Astrocyte (in vitro differentiated cells and primary cell): ENCODE measurements at places on chromosomes 4 and X.

DNA sequence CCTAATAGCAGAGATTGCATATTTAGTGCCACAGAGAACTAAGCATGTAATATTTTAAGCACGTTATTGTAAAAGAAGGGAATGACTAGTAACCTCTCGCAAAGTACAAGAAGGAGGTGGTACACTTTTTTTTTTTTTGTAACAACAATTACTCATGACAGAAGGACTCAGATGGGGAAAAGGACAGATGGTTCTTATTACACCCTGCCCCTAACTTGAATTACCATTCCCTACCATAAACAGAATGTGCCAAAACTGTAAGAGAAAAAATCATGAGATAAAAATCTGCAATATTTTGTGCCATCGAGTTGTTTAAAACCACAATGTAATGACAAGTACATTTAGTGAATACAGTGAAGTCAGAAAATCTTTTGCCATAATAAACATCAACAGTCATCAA lies 33.0 kb upstream of the RAPGEF2 start:
- peaks cover 29% of the 10 kb centered on the region for H3K4me1 ChIP-seq
- peak; percentile 80 for DNase-seq
- H3K27ac ChIP-seq: peak overlapping the region; percentile 81
- no peak overlapping the region for H3K4me3 ChIP-seq

DNA sequence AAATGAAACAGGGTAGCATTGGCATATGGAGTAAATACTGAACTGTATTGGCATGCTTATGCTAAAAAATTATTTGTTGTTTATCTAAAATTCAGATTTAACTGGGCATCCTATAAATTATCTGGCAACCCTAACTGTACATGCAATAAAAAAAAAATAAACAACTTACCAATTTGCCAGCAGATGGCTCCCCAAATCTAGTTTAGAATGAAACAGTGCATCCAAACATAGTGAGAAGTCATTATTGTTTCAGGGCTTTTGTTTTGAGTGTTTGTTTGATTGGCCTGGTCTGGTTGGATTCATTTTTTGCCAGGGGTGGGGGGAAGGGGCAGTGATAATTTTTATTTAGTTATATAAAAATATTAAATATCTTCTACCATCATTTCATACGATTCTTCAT lies 12.8 kb upstream of the NSUN7 start:
- H3K4me3 ChIP-seq: no peak overlapping the region
- H3K27me3 ChIP-seq: no peaks in the 10 kb centered on the region
- peak; percentile 12 for DNase-seq
- no peaks in the 10 kb centered on the region for H3K36me3 ChIP-seq
- no peak overlapping the region for H3K27ac ChIP-seq
- H3K4me1 ChIP-seq: no peaks in the 10 kb centered on the region

GRCh38 chr4:164847016-164847415 lies 30.0 kb upstream of the APELA start:
- no peak overlapping the region for H3K4me3 ChIP-seq
- H3K27ac ChIP-seq: no peak overlapping the region
- H3K4me1 ChIP-seq: no peaks in the 10 kb centered on the region
- H3K27me3 ChIP-seq: no peaks in the 10 kb centered on the region
- H3K36me3 ChIP-seq: no peaks in the 10 kb centered on the region

- DNase-seq: no peak
- no peaks in the 10 kb centered on the region for H3K27me3 ChIP-seq
- peaks cover 2% of the 10 kb centered on the region for H3K36me3 ChIP-seq
- peaks cover 6% of the 10 kb centered on the region for H3K4me1 ChIP-seq
- H3K4me3 ChIP-seq: no peak overlapping the region
Measured at GRCh38 chrX:109704563-109704962, 28.5 kb downstream of the ACSL4 start.

- H3K4me1 ChIP-seq: peaks cover 18% of the 10 kb centered on the region
- H3K27me3 ChIP-seq: no peaks in the 10 kb centered on the region
- H3K36me3 ChIP-seq: no peaks in the 10 kb centered on the region
- no peak for DNase-seq
Measured at GRCh38 chrX:153769865-153770600, 6.0 kb downstream of the PLXNB3 start.

- H3K27ac ChIP-seq: no peak overlapping the region
- H3K4me1 ChIP-seq: no peaks in the 10 kb centered on the region
- no peaks in the 10 kb centered on the region for H3K36me3 ChIP-seq
- H3K27me3 ChIP-seq: no peaks in the 10 kb centered on the region
- H3K4me3 ChIP-seq: no peak overlapping the region
Measured at GRCh38 chr4:74083546-74083945, 15.4 kb downstream of the CXCL2 start.

DNA sequence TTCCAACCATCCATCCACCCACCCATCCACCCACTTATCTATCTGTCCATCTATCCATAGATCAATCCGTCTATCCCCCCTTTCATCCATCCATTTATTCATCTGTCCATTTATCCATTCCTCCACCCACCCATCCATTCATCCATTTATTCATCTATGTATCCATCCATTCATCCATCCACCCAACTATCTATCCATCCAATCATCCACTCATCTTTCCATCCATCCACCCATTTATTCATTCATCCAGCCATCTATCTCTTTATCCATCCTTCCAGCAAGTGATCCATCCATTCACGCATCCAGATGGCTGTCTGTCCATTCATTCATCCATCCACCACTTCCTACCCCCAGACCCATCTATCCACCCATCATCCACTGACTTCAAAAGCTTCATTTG lies 84.0 kb upstream of the CD99 start:
- H3K36me3 ChIP-seq: no peaks in the 10 kb centered on the region
- DNase-seq: no peak
- peaks cover 6% of the 10 kb centered on the region for H3K4me1 ChIP-seq
- no peak overlapping the region for H3K27ac ChIP-seq

GRCh38 chr4:184693056-184693455 lies 40.8 kb downstream of the CENPU start:
- H3K36me3 ChIP-seq: peaks cover 3% of the 10 kb centered on the region
- H3K27me3 ChIP-seq: no peaks in the 10 kb centered on the region
- H3K27ac ChIP-seq: no peak overlapping the region
- DNase-seq: peak; percentile 18

GRCh38 chrX:143298663-143299241 lies 218.5 kb downstream of the SPANXN3 start:
- no peak for DNase-seq
- no peak overlapping the region for H3K27ac ChIP-seq
- H3K36me3 ChIP-seq: no peaks in the 10 kb centered on the region
- H3K4me1 ChIP-seq: no peaks in the 10 kb centered on the region

DNA sequence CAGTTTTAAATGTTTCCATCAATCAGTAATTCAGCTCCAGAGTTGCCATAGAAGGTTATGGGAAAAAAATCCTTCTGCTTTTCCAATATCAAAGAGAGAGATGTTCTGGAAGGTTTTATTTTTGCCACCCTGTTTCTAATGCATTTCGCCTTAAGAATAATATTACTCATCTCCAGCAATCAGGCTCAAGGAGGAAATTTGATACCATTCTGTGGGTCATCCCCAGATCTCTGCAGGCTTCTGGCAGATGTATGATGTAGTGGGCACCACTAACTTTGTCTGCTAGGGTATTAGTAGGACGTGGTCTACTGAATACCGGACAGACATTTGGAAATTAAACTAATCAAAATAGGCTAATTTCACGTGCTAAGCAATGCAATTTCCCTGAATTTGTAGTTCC lies 645.4 kb upstream of the TENM3 start:
- peak; percentile 70 for DNase-seq
- no peaks in the 10 kb centered on the region for H3K36me3 ChIP-seq

DNA sequence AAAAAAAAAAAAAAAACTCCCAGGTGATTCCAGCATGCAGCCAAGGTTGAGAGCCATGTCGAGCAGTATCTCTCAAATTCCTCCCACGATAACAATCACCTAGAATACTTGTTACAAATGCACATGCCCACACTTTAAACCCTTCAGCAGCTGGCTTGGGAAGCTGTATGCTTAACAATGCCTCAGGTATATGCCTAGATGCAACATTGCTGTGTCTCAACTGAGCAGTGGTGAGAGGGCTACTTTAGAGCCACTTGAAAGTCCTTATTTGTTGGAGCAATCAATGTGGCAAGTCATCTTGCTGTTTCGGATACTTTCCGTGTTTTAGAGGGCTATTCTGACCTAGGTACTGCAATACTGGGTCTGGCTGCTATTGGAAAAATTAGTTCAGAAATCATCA lies 487.4 kb downstream of the INPP4B start:
- no peaks in the 10 kb centered on the region for H3K27me3 ChIP-seq
- peaks cover 4% of the 10 kb centered on the region for H3K4me1 ChIP-seq
- H3K36me3 ChIP-seq: no peaks in the 10 kb centered on the region
- no peak for DNase-seq
- H3K4me3 ChIP-seq: no peak overlapping the region
- no peak overlapping the region for H3K27ac ChIP-seq

DNA sequence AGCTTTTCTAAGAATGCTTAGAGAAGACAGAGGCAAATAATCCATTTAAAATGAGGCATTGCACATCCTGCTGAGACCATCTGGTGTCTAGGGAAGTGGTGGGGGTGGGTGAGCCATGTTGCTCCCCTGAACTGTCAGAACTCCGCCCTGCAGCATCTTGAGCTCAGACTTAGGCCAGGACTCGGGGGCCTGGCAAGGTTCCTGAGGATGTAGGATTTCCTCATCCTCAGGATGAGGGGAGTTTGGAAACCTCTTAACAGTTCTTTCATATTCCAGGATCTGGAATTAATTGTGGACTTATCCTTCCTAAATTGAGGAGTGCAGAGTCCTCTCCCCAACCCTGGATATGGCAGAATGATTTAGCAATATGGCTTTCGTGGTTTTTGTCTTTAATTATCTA lies 6.6 kb downstream of the TLL1 start:
- DNase-seq: no peak
- peaks cover 4% of the 10 kb centered on the region for H3K4me1 ChIP-seq
- no peak overlapping the region for H3K27ac ChIP-seq

DNA sequence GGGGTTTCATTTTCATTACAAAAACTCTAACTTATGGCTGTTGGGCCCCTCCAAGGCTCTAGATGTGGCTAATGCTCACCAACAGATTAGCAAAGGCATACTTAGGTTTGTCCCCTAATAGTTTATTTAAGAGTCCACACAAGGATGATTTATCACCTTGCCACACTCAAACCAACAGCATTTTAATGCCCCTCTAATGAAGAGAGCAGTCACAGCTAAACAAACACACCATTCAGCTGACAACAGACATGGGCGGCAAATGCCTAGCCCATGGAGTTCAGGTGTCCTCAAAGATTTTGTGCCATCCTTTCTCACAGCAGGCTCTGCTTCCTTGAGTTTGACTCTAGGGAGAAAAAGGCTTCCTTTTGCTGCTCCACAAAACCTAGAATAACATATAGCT lies 61.8 kb upstream of the CITED1 start:
- no peaks in the 10 kb centered on the region for H3K4me1 ChIP-seq
- H3K36me3 ChIP-seq: no peaks in the 10 kb centered on the region
- no peak overlapping the region for H3K4me3 ChIP-seq
- H3K27me3 ChIP-seq: no peaks in the 10 kb centered on the region

DNA sequence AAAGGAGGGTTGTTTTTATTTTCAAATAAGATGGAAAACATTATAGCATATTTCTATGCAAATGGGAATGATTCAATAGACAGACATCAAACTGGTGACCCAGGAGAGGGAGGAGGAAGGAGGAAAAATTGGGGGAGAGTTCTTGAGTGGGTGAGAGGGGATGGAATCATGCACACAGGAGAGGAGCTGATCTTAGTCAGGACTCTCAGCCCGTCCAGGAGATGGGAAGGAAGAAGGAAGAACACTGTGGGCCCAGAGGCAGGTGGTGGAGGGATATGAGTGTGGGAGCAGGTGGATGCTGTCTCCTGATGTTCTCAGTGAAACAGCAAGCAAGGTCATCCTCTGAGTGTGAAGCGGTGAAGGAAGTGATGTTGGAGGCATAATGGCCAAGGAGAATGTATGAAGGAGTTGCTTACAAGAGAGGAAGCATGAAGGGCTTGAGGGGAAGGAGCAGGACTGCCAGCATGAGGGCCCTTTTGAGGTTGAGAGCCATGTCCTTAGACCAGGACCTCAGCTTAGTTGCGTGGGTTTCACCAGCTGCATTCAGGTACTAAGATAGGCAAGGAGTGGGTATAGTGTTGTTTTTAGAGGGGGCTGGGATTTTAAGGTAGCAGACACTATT lies 161.7 kb upstream of the NAP1L5 start:
- no peaks in the 10 kb centered on the region for H3K36me3 ChIP-seq
- H3K4me1 ChIP-seq: no peaks in the 10 kb centered on the region
- no peak overlapping the region for H3K27ac ChIP-seq
- DNase-seq: no peak

DNA sequence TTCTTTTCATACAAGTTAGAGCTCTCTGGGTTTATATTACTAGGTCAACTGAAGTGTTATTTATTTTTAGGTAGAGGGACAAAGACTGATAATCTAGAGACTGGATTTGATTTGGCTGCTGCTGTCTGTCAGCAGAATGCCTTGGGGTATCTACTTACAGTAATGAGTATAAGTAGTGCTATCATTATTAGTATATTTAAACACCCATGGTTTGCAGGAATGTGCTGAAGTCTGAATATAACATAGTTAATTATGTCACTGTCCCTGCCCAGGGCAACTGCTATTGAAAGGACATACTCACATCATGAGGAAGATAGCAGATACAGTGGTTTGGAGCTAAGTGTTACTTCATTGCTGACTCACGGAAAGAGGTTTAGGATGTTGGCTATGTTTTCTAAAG lies 76.2 kb downstream of the PRRG1 start:
- peaks cover 11% of the 10 kb centered on the region for H3K4me1 ChIP-seq
- peak overlapping the region; percentile 33 for H3K27ac ChIP-seq
- no peaks in the 10 kb centered on the region for H3K36me3 ChIP-seq
- H3K4me3 ChIP-seq: no peak overlapping the region
- no peaks in the 10 kb centered on the region for H3K27me3 ChIP-seq

DNA sequence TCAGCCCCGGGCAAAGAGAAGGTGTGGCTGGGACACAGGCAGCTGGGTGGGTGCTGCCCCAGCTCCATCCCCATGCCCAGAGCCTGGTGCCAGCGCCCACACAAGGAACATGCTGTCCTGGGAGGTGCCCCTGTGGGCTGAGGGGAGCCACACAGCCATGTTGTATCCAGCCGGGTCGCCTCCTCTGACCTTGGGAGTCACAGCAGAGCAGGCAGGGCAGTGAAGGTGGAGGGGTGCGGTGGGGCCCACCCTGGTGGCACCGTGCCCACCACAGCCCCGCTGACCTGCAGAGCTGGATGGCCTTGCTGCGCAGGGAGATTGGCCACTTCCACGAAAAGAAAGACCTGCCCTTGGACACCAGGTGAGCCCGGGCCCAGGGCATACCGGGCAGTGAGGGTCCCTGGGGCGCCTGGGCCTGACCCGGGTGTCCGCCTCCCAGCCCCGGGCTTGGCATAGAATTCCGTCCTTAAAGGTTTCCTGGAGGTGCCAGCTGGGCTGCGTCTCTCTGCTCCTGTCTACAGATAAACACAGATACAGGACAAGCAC lies 18.7 kb upstream of the ADD1 start:
- peaks cover 6% of the 10 kb centered on the region for H3K36me3 ChIP-seq
- no peak overlapping the region for H3K27ac ChIP-seq
- no peak overlapping the region for H3K4me3 ChIP-seq
- peaks cover 2% of the 10 kb centered on the region for H3K4me1 ChIP-seq
